Fibroblast of the conjunctiva (primary cell): ENCODE measurements at places on chromosomes 2 and 18.
A peak's percentile ranks its signal among the peaks of the same experiment; 100 is the strongest.

DNA sequence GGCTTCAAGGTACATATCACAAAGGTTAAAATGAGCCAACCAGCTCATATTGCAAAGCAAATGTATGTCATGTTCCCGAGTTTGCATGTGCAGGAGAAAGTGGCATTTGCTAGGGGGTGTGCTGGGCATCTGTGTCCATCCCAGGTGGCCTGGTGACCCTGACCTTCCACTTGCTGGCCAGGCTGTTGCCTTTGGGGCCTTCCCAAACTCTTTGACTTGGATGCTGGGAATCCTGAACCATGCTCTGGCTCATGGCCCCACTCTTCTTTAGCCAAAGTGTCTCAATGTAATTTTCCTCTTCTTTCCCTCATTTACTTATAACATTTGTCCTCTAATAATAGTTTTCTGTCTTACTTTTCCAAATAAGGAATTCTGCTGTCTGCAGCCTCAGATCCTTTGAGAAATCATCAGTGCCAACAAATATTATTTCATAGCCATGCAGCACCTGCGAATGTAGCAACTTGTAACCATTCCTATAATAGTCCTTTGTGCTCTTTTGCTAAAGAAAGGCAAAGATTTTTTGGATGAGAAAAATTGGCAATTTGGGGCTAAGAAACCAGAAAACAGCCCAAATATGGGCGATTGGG, 64.2 kb downstream of the MTCL1 start:
- no peak for DNase-seq

- no peak for DNase-seq
Measured at GRCh38 chr2:43171789-43172188, 54.6 kb downstream of the ZFP36L2 start.

- no peak for DNase-seq
Measured at GRCh38 chr2:2523461-2524347, 192.6 kb upstream of the MYT1L start.

DNA sequence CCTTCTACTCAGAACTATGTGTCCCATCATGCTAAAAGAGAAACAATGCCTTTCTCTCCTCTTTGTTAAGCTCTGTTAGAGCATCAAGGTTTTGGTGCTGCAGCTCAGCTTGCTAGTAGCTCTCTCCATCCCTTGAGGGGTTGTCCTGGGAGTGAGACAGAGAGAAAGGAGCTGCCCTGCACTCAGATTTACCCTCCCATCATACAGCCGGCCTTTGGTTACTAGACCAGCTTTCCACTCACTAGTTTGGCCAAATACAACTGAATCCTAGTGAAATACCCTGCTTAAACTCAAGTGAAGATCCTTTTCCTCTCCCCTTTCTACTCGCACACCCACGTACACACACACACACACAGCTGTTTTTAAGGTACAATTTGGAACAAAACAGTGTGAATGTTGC, 2.3 kb upstream of the CHN1 start:
- no peak for DNase-seq

- DNase-seq = no peak
Measured at GRCh38 chr2:48952143-48952542, 196.6 kb upstream of the LHCGR start.

- DNase-seq = no peak
Measured at GRCh38 chr2:191682126-191682525, 4.2 kb downstream of the NABP1 start.

GRCh38 chr2:96091711-96092572, 24.4 kb downstream of the ADRA2B start:
- no peak for DNase-seq

DNA sequence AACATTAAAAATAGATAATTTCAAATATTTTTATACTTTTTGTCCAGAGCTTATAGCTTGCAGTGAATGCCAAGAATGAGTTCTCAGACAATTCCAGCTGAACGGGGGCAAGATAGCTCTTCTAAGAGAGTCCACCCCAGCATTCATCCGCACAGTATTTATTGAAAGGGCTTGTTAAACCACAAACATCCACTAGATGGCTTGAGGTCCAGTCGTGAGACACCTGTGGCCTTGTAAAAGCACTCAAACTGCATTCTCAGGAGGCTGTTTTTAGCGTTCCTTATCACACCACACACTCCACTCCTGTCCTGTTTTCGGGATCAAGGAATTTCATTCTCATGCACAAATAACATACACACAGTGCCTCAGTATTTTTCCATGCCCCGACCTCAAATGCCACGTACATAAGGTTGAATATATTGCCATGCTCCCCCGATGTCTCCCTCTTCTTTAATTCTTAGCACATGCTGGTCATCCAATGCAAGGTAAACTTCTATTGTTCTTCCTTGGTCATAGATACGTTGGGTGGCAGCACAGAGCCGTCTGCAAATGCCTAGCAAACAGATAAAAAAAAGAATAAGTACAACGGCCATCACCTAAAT, 47.4 kb downstream of the DNAJC10 start:
- DNase-seq = no peak

- peak; percentile 12 for DNase-seq
Measured at GRCh38 chr2:180077295-180077906, 70.3 kb upstream of the CWC22 start.

DNA sequence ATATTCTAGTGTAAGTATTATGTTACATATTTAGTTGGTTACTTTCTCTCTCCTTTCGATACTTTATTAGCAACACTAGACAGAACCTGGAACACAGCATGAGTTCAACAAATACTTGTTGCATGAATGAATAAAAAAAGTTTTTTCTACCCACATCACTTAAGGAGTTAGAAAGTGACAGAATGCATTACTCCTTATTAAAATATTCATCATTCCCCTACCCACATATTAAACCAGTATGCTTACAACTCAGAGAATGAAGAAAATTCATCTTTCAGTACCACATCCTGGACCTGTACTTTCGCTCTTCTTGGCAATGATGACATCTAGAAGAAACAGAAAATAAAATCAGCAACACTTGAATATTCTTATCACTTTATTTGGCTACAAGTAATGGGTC, 6.0 kb downstream of the SRBD1 start:
- DNase-seq = no peak

DNA sequence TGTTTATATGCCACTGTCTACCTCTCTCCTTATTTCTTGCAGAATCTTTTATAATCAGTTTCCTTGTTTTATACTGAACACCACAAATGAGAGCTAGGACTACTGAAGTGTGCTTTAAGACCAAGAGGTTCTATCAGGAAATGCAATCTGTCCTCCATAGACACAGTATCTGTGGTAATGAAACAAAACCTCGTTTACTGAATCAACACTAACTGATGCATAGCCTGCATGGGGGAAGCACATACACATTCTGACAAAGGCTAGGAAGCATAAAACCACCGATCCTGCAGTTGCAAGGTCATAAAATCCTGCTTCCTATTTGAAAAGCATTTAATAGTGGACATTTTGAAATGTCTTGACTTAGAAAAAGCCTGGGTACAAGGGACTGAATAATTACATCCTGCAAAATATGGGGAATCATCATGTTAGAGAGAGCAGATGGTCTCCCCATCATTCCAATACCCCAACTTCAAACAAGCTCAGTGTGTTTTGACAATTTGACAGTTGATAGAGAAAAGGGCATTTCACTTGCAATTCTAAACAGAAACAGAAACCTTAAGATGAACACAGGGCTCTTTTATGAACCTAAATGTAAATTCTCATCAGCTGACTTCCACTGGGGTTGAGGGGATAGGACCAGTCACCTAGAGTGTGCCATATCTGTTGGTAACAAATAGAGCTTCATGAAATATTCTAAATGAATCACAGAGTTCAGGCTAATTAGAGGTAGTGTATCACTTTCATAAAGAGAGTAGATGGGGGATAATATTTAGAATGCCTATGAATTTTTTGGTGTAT, 1845.6 kb upstream of the PIK3C3 start:
- DNase-seq = no peak

- DNase-seq = no peak
Measured at GRCh38 chr2:238850091-238850490, 2.2 kb downstream of the TWIST2 start.

DNA sequence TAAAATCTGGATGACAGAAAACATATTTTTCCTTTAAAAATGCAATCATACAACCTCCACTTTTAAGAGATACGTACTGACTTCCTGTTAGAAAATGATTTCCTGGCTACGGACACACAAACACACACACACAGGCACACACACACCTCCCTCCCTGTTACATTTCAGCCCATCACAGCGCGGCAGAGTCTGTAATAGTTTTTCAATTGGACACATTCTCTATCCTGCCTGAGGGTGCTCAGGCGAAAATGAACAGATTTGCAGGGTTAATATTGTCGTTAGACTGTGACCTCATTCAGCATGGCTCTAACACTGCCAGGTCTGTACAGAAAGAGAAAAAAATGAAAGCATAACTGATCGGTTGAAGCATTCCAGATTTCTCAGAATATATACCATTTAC, 45.0 kb downstream of the KCTD1 start:
- no peak for DNase-seq

GRCh38 chr18:7367336-7367735, 136.4 kb downstream of the LRRC30 start:
- DNase-seq = no peak

DNA sequence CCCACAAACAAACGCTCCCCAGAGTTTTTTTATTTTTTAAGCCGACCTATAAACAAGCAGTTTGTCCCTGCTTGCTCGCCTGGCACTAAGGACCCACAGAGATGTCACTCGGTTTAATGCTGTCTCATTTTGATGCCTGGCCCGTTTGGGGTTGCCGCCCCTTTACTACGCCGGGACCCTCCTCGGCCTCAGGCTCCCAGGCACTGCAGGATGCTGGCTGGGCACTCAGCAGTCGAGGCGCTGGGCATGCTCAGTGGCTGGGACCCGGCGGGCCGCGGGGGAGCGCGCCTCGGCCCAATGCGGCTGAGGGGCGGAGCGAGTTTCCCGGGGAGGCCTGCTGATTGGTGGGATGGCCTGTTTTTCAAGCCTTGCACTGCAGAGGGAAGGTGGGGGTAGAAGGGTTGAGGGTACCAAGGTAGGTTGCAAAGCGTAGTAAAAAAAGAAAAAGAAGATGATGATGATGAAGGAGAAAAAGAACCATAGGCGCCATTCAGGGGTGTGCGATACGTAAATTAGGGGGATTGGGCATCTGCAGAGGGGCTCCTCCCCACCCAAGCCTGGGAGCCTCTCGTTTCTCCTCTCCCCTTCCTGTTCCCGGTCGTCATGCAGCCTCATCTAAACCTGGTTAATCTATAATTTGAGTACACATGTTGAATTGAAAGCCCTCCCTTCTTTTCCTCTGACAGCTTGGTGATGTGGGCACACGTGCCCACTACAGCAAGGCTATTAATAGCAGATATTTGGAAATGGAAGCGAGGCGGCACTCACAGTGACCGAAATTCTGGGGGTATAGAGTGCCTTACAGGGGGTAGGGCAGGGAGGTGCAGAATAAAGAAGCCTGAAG, 1.5 kb upstream of the IRS1 start:
- no peak for DNase-seq

DNA sequence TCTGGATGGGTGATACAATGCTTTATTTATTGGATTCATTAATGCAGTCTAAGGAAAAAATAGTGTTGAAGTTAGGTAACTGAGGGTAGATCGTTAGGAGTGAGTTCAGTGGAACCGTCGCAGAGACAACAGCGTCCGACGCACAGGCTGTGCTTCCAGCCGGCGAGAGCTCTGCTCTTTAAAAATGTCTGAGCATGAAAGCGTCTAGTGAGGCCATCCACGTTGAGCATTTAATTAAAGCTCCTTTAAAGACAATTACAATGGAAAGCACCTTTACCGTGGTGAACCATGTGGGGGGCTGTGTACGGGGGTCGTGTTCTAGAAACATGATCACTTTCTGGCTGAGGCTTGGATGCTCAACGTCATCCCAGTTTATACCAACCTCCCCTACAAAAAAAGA, 822.7 kb downstream of the GALR1 start:
- DNase-seq = no peak

- DNase-seq = no peak
Measured at GRCh38 chr2:129757915-129758783, 221.3 kb upstream of the RAB6C start.
